Activated CD8-positive, alpha-beta memory T cell treated with anti-CD3 and anti-CD28 coated beads, Interleukin-2, amount 10 ng/mL, durations not matched to agents 7 days and 5 days (primary cell): ENCODE measurements at places on chromosomes 1 and 21. TPM values are rescaled to one million over a fixed set of nuclear protein-coding genes. Genes with fewer than 3 reads are reported as not detected.
A peak's percentile ranks its signal among the peaks of the same experiment; 100 is the strongest.

GRCh38 chr1:42419126-42419821 is 36.5 kb downstream of the ZMYND12 start:
- H3K36me3 ChIP-seq: peaks cover 2% of the 10 kb centered on the region
- no peak overlapping the region for H3K4me3 ChIP-seq
- H3K27me3 ChIP-seq: peaks cover 5% of the 10 kb centered on the region
- no peaks in the 10 kb centered on the region for H3K4me1 ChIP-seq
- DNase-seq: no peak
- H3K27ac ChIP-seq: no peak overlapping the region

- no peak for DNase-seq
- H3K4me3 ChIP-seq: no peak overlapping the region
- H3K27ac ChIP-seq: no peak overlapping the region
- no peaks in the 10 kb centered on the region for H3K36me3 ChIP-seq
- no peaks in the 10 kb centered on the region for H3K4me1 ChIP-seq
Observed at GRCh38 chr1:184190616-184191015, 139.1 kb downstream of the TSEN15 start.

DNA sequence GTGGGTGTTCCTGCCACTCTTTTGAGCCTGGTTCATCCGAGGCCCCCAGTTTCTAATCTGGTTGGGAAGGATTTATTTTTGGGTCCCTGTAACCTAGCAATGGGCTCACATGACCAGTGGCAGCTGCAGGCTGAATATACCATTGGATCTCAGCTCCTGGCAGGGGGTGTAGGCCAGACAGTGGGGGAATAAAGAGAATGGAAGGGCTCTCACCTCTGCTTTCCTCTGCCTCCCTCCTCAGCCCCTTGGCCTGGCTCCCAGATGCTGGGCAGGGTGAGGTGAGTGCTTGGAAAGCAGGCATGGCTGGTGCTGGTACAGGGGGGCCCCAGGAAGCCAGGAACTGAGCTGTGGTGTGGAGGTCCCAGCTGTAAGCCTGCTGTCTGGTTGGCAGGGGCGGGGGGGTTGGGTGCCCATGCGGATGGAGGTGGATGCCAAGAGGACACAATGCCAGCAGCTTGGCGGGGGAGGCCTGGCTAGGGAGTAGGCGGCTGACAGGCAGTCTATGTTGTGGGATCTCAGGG is 3.6 kb upstream of the GPR61 start:
- DNase-seq: no peak
- H3K4me3 ChIP-seq: no peak overlapping the region
- H3K27ac ChIP-seq: no peak overlapping the region
- peaks cover 19% of the 10 kb centered on the region for H3K4me1 ChIP-seq
- H3K36me3 ChIP-seq: no peaks in the 10 kb centered on the region
- H3K27me3 ChIP-seq: no peaks in the 10 kb centered on the region

Gene MAP3K21
- total RNA-seq: 2.2 TPM

DNA sequence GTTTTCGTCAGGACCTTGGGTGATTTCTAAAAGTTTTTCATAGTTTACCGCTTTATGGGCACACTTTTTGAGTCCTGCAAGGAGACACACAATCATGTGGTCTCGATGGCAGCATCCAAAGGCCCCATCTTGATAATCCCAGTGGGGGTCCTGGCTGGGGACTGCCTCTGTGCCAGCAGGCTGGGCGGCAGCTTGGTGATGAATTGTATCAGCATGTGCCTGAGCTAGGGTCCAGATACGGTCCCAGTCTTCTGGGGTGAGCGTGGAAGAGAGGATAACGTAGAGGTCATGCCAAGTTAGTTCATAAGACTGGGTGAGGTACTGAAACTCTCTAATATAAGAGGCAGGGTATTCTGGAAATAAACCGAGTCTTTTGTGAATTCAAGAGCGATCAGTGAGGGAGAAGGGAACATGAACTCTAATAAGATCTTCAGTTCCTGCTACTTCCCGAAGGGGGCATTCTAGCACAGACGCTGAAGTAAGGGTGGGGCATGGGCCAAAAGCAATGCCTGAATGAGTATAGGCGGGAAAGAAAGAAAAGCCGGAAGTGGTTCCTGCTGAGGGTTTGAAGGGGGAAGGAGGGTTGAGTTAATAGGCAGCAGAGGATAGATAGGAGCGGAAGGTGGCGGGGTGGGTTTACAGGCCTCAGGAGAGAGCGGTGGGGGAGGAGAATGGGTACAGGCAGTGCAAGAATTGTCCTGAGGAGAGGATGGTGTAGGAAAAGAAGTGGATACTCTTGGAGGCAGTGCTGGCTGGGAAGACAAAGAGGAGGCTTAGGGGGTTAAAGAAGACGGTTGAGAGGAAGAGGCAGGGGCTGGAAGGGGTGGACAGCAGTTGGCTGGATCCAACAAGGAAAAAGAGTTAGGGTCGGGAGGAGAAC is 1.6 kb downstream of the ERVH48-1 start:
- peak; percentile 91 for DNase-seq
- peak overlapping the region; percentile 51 for H3K4me3 ChIP-seq
- H3K27me3 ChIP-seq: no peaks in the 10 kb centered on the region

Gene VSIG8
- total RNA-seq: not detected

DNA sequence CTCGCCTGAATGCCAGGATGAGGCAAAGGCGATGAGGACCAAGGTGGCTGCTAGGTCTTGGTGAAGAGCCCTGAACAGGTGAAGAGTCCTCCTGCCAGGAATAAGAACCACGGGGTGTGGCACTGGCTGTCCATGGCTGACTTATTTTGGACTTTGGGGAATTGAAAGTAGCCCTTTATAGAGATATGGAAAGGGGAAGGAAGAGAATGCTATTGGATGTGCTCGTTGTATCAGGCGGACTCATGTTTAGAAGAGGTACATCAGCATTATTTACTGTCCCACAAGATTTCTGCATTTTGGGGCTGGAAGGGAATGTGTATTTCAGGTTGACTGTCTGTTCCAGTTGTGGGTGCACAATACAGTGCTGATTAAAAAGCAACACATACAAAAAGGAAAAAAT is 465.8 kb downstream of the DSCAM start:
- H3K4me1 ChIP-seq: no peaks in the 10 kb centered on the region
- no peak overlapping the region for H3K4me3 ChIP-seq
- H3K27ac ChIP-seq: no peak overlapping the region
- no peak for DNase-seq

DNA sequence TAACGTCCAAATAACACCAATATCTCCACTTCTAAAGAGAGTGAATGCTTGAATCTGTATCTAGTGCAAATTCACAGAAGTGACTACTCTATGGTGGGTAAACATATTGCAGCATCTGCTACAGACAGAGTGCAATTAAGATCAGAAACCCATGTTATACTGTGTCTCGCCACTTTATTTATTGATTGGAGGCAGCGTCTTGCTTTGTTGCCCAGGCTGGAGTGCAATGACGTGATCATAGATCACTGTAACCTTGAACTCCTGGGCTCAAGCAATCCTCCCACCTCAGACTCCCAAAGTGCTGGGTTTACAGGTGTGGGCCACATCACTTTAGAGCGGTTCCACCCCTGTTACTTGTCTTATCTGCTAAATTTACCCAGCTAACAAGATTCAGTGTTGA is 57.0 kb downstream of the HLCS start:
- H3K27ac ChIP-seq: no peak overlapping the region
- no peak overlapping the region for H3K4me3 ChIP-seq
- no peaks in the 10 kb centered on the region for H3K36me3 ChIP-seq
- peaks cover 10% of the 10 kb centered on the region for H3K4me1 ChIP-seq

DNA sequence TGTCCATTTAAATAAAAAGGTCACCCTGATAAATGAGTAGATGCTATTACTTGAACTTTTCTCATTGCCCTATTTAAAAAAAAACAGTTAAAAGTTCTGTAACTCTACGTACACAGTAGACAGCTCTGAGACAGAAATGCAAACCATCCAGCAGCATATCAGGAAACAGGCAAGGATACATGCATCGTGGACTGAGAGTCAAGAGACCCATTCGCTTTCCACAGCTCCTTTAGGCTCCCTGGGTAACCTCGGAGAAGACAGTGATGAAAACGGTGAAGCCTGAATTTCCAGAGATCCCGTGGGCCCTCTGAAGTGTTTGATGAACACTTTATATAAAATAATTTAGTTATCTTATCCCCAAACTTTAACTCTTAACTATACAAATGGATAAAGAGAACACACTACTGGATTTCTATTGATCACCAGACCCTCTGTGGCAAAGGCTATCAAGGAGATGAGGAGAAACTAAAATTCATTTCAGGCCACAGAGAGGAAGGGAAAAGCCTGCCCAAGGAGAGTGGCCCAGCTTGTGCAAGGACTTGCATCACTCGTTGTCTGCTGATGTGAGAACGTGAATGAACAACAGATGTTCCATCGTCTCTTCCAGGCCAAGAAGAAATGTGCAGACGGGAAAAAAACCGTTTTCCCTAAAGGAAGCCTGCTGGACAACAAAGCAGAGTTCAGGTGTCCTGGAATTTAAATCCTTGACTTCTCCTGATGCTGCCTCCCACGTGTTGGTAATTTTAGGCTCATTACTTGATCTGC is 131.0 kb downstream of the TGFBR3 start:
- no peak overlapping the region for H3K27ac ChIP-seq
- peaks cover 42% of the 10 kb centered on the region for H3K4me1 ChIP-seq
- no peak for DNase-seq

GRCh38 chr1:113899111-113899510 is 5.5 kb downstream of the AP4B1 start:
- H3K36me3 ChIP-seq: peaks cover 79% of the 10 kb centered on the region
- no peak for DNase-seq
- no peak overlapping the region for H3K27ac ChIP-seq

GRCh38 chr21:38661197-38661871 is 144.4 kb upstream of the ETS2 start:
- H3K4me1 ChIP-seq: peaks cover 11% of the 10 kb centered on the region
- no peak for DNase-seq
- H3K4me3 ChIP-seq: peak overlapping the region; percentile 26
- H3K27ac ChIP-seq: no peak overlapping the region

GRCh38 chr1:31725777-31726535 is 22.1 kb upstream of the COL16A1 start:
- peaks cover 11% of the 10 kb centered on the region for H3K27me3 ChIP-seq
- no peaks in the 10 kb centered on the region for H3K36me3 ChIP-seq
- DNase-seq: no peak
- no peak overlapping the region for H3K27ac ChIP-seq
- no peak overlapping the region for H3K4me3 ChIP-seq
- H3K4me1 ChIP-seq: no peaks in the 10 kb centered on the region

DNA sequence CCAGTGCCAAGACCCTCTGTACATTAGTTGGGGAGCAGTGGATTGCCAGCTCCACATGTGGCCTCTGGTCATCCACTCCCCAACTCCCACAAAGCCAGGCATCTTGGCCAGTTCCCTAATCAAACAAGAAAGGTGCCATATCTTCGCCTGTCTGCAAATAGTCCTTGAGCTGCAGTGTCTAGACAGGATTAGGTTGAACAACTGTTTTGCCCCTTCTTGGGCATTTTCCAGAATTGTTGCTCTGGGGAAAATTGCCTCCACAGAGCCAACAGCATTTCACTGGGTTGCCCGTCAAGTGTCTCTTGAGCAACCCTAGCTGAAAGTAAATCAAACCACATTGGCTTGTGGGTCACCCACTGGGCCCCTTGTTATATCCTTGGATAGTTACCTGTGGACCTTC is 109.3 kb downstream of the GDAP2 start:
- H3K27ac ChIP-seq: no peak overlapping the region
- H3K4me3 ChIP-seq: no peak overlapping the region
- no peaks in the 10 kb centered on the region for H3K4me1 ChIP-seq
- no peaks in the 10 kb centered on the region for H3K36me3 ChIP-seq
- no peak for DNase-seq

Gene LCK
- 481 TPM for total RNA-seq

GRCh38 chr1:77484926-77485325 is 197.5 kb downstream of the ZZZ3 start:
- H3K27me3 ChIP-seq: no peaks in the 10 kb centered on the region
- H3K36me3 ChIP-seq: no peaks in the 10 kb centered on the region
- no peak for DNase-seq
- H3K27ac ChIP-seq: no peak overlapping the region
- no peak overlapping the region for H3K4me3 ChIP-seq
- H3K4me1 ChIP-seq: no peaks in the 10 kb centered on the region

GRCh38 chr1:201460814-201461644 is 8.0 kb downstream of the PHLDA3 start:
- no peak overlapping the region for H3K27ac ChIP-seq
- H3K27me3 ChIP-seq: peaks cover 16% of the 10 kb centered on the region
- no peaks in the 10 kb centered on the region for H3K4me1 ChIP-seq
- DNase-seq: no peak

Gene SERTAD4
- total RNA-seq: not detected

GRCh38 chr21:43812957-43813655 is 23.7 kb downstream of the RRP1 start:
- H3K4me3 ChIP-seq: no peak overlapping the region
- H3K27ac ChIP-seq: no peak overlapping the region
- no peak for DNase-seq
- no peaks in the 10 kb centered on the region for H3K36me3 ChIP-seq
- no peaks in the 10 kb centered on the region for H3K27me3 ChIP-seq

Gene ITLN2
- not detected for total RNA-seq

Gene KCNJ15
- not detected for total RNA-seq
